ENCODE measurements at places on chromosomes 7 and 10.

- DNase-seq = no peak
Observed at GRCh38 chr7:157645539-157645938, 308.7 kb downstream of the DNAJB6 start.

DNA sequence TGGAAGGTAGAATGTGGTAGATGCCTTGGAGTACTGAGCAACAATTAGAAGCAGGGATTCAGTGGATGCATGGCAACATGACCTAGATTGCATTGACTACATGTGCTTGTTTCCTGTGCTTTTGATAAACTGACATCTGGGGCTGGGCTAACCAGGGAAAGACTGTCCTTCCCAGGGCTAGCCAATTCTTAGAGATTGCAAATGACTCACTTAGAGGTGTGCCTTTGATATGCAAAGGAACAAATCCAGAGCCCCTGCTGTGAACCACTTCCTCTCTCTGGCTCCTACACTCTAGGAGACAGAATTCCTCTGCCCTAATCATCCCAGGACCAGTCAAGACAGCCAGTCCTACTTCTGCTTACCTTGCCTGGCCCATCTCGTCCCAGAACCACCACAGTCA is 651.5 kb downstream of the LRMDA start:
- DNase-seq = no peak

GRCh38 chr7:111697771-111698170 is 135.5 kb upstream of the IMMP2L start:
- DNase-seq = no peak

DNA sequence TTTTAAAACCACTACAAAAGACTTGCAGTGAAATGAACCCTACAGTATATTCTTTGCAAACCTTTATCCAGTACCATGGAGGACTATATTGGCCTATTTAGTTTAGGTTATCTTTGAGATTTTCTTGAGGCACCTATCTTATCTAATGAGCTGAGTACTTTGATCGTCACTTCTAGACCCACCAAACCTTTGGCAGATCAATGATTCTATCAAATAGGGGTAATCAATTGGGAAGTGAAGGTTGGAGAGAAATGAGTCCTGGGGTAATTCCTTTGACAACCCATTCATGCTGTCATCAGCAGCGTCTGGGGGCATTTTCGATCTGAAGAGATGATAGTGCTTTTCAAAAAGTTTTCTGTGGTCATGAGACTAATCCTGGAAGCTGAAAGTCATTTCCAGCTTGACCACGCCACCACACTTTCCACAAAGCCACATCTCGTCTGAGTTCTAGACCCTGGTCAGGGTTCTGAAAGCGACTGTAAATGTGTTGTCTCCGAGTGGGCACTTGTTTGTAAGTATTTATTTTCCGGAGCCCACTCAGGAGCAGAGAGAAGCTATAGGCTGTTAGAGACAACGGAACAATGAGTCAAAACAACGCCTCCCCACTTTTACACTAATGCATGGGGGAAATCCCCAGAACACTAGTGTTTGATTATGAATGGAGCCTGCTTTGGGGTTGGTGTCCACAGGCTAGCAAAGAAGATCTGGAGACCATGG is 4.8 kb downstream of the EGR2 start:
- no peak for DNase-seq

GRCh38 chr7:131613909-131614308 is 57.5 kb upstream of the PODXL start:
- DNase-seq = no peak

- no peak for DNase-seq
Observed at GRCh38 chr10:19532411-19532810, 283.8 kb upstream of the PLXDC2 start.

GRCh38 chr7:110564246-110564645 is 526.7 kb upstream of the LRRN3 start:
- DNase-seq = no peak

- DNase-seq = no peak
Observed at GRCh38 chr10:49364051-49364450, 31.8 kb downstream of the DRGX start.

GRCh38 chr10:118792526-118792925 is 37.8 kb upstream of the CACUL1 start:
- DNase-seq = no peak

- DNase-seq = peak; percentile 88
Observed at GRCh38 chr7:19378345-19378714, 233.1 kb upstream of the FERD3L start.

GRCh38 chr10:133207627-133208026 is 22.4 kb upstream of the UTF1 start:
- DNase-seq = no peak

GRCh38 chr7:39838326-39838725 is 111.7 kb upstream of the CDK13 start:
- DNase-seq = no peak

- DNase-seq = peak; percentile 74
Observed at GRCh38 chr10:25059990-25060389, 43.6 kb downstream of the THNSL1 start.

- no peak for DNase-seq
Observed at GRCh38 chr7:84207025-84207424, 12.4 kb upstream of the SEMA3A start.

DNA sequence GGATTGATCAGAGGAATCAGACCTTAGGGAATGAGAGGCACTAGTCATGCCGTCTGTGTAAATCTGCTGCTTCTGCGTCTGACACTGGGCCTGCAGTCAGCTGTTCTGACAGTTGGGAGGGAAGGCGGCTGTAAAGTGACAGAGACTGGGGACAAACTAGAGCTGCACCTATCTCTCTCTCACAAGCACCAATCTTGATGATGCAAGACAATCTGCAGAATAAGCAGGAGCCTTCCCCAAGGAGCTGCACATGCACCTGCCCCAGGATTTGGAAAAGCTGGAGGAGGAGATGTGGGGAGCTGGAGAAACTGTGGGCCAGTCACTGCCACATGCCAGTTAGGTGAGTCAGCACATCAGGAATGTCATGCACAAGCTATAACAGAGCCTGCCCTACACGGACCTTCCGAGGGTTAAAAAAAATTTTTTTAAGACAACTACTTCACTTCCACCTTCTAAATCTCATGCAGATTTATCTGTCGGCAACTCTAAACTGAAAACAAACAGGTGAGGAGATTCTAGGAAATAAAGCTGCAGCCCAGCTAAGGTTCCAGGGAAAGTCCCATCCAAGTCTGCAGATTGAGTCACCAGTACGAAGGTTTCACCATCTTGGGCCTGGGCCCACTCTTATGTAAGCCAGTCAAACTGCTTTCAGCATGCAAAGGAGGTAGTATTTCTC is 39.2 kb downstream of the ENO4 start:
- DNase-seq = no peak

- no peak for DNase-seq
Observed at GRCh38 chr10:119742947-119743648, 17.2 kb downstream of the INPP5F start.

GRCh38 chr10:31010062-31010461 is 21.6 kb downstream of the ZNF438 start:
- no peak for DNase-seq

GRCh38 chr10:131635564-131636015 is 265.2 kb upstream of the PPP2R2D start:
- no peak for DNase-seq

- DNase-seq = peak; percentile 14
Observed at GRCh38 chr7:121081327-121081936, 92.9 kb downstream of the CPED1 start.

DNA sequence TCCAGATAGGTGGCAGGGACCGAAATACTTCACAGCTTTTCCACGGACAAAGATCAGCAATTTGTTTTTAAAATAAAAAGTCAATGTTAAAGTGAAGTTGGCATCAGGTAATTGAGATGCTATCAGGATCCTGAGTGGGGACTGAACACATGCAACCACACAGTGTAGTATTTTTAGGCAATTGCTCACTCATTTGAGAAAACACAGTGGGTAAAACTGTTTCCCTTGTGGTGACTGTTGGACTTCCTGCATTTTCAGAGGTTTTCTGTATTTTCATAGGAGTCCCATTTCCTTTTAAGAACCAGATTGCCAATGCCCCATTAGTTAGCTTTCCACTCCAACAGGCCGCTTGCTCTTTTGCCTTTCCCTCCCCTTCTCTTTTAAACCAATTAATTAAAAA is 159.5 kb upstream of the ZNF32 start:
- DNase-seq = no peak

- no peak for DNase-seq
Observed at GRCh38 chr7:88071994-88072714, 138.1 kb downstream of the ADAM22 start.

DNA sequence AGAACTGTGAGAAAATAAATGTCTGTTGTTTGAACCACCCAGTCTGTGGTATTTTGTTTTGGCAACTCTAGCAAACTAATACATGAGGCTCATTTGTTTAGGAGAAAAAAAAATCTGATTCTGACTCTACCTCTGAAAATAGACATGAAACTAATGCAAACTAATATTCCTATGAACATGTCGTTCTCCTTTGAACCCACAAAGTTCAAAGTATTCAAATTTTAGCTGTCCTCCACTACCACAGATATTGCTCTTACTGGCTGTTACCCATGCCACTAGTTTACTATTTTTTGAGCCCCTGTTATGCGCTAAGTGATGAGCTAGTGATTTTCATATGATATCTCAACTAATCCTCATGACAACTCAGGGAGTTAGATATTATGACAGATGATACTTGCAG is 58.8 kb upstream of the ZNF804B start:
- no peak for DNase-seq

- no peak for DNase-seq
Observed at GRCh38 chr10:114359041-114359952, 45.0 kb downstream of the AFAP1L2 start.

DNA sequence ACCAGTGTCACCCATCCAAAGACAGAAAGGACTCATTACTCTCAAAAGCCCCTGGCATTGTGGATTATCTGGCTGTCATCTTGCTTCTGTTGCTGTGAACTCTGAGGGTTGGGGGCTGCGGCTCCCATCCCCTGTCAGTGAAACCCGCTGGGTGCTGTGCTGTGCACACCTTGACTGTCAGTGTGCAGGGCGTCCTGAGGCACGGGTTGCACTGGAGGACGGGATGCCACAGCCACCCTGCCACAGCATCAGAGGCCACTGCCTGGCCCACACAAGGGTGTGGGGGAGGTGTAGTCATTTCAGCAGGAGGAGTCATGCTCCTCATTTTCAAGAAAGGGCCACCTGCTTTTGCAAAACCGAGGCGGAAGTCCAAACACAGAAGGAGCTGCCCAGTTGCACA is 245.8 kb downstream of the GLRX3 start:
- DNase-seq = no peak

DNA sequence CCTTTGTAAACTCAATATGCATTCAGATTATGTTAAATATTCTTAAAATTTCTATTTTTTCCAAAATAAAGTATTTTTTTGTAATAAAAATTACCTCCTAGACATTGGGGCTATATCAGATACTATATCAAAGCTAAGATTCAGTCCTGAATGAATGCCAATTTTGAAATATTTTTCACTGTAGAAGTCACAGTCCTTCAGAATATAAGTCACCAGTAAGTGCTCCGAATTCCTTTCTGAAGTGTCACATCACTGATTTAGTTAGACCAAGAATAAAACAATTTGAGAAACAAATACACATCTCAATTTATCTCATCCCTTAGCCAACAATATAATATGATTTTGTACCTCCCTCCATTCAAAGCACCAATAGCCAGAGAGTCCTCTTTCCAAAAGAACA is 33.9 kb upstream of the GSAP start:
- no peak for DNase-seq

DNA sequence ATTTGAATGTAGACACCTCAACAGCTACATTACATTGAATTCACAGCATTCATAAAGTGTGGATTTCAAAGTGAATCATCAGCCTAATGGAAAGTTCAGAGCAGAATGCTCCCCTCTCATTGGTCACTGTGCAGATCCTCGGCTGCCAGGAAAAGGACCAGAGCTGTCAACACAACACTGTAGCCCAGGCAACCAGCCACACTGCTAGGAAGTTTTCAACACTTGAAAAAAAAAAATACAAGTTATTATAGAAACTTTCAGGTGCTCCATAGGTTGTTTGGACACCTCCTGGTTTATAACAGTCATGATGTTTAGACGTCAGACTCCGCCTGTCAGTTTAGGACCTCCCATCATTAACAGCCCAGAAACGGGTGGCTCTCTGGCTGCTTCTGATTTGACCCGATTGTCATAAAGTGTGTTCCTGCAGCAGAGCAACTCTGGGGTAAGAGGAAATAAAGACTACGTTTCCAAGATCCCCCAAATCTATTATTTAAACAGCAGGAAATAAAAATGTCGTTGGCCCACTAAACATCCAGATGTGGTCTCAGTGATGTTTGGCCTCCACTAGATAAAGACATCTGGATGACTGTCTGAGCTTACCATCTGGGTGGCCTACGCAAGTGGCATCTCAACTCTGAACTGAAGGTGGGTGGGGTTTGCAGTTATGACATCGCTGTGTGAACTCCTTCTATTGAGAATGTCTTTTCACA is 117.4 kb downstream of the CABCOCO1 start:
- no peak for DNase-seq

- no peak for DNase-seq
Observed at GRCh38 chr10:91677911-91678310, 45.0 kb upstream of the PPP1R3C start.

- no peak for DNase-seq
Observed at GRCh38 chr7:157827863-157828160, 491.0 kb downstream of the DNAJB6 start.

- no peak for DNase-seq
Observed at GRCh38 chr10:70981936-70982335, 93.6 kb upstream of the PCBD1 start.

DNA sequence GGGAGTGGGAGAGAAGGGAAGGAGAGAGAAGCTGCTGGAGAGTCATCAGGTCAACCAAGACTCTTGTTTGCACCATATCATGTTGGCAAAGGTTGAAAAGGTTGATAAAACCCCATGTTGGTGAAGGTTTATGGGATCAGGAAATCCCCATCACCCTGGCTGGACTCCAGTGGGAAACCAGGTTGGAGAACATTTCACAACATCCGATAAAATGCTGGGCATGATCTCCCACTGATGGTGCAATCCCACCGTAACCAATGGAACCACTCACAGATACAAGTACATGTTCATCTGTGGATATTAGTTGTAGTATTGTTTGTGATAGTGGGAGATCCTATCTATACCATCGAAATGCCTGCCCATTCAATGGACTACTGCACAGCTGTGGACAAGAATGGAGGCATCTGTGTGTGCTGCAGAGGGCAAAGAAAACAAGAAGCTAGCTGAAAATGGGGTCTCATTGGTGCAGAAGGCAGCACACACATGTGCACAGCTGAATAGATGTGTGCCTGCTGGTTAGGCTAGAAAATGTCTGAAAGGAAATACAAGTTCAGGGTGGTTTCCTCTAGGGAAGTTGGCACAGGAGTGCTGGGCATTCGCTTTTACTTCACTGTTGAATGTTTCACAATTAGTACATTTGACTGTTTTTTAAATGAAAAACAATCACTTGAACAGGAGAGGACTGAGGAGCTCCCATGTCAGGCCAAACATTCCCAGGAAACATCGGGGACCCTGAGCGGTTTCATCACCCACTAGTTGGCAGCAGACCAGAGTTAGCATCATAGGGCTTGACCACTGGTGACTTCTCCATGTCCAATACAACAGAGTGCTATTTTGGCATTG is 80.4 kb upstream of the MGMT start:
- no peak for DNase-seq

- no peak for DNase-seq
Observed at GRCh38 chr7:111006691-111007090, 84.2 kb upstream of the LRRN3 start.

Measured in NCI-H446 (cell line).